ENCODE measurements at places on chromosomes 11 and 22.

DNA sequence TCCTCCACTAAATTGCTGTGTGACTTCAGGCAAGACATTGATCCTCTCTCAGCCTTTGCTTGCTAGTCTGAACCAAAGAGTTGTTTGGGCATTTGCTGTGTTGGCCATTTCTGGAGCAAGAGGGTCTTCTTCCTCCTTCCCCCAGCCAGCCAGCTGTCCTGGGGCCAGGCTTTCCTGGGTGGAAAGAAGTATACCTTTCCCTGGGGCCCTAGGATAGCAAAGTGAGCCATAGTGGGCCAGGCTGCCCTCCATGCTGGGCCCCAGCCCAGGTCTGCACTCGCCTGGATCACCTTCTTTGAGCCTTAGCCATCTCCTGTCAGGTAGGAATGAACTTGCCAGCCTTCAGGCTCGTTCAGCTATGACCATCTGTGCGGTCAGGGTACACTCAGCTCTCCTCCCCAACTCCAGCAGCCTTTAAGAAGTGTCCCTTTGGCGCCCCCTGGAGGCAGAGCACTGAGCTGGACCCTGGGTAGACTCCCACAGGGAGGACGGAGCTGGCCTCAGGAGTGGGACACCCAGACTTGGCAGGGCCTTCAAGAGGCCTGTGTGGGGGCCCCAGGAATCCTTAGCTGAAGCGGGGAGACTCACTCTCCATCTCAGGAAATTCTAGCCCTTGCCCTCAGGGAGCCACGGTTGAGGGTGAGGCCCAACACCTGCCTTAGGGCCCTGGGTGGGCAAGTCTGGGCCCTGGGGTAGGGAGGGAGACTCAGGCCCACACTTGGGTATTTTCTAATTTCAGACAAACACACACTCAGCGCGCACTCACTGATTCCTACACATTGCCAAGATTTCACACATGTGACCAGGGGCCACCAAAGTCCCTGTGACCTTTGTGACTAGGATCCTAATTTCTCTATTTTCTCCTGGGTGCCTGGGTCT, 35.6 kb upstream of the TPBGL start:
- DNase-seq = peak; percentile 86

- no peak for DNase-seq
These were observed 436.8 kb upstream of the CADM1 start for GRCh38 chr11:115941044-115941443.

DNA sequence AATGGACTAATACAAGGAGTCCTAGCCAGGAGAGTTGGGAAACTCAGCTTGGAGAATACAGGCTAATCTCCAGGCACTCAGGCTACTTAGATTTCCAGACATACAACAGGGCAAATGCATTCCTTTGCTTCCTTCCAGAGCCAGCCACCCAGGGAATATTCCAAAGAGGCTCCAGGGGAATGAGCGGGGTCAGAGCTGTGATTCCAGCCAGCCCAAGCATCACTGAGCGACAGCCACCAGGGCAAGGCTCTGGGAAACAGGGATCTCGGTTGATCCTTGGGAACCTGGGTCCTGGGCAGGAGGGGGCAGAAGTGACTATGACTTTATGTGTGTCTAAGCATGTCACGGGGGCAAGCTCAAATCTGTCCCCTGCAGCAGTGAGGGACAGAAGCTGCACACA, 112.3 kb upstream of the LMO1 start:
- no peak for DNase-seq

GRCh38 chr11:130103296-130103814, 33.7 kb downstream of the APLP2 start:
- DNase-seq = no peak

DNA sequence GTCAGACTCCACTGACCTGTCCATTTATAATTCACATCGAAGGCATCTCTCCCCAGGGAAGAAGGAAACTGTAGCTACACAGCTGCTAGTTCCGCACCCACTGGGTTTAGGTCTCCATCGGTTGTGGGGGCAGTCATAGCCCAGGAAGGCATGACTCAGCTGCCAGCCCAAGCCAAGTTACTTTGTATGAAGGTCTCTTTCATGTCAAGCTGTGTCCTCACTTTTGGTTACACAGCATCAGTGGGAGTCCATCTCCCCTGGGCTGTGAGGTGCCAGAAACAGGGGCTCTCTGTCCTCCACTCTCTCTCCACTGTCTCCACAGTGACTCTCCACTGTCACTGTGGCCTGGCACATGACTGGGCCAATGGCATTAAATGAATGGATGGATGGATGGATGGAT, 585.2 kb downstream of the BRD1 start:
- no peak for DNase-seq
